ENCODE measurements at places on chromosomes 4 and X.

- peak; percentile 83 for DNase-seq
Observed at GRCh38 chr4:113687067-113687718, 74.3 kb downstream of the CAMK2D start.

DNA sequence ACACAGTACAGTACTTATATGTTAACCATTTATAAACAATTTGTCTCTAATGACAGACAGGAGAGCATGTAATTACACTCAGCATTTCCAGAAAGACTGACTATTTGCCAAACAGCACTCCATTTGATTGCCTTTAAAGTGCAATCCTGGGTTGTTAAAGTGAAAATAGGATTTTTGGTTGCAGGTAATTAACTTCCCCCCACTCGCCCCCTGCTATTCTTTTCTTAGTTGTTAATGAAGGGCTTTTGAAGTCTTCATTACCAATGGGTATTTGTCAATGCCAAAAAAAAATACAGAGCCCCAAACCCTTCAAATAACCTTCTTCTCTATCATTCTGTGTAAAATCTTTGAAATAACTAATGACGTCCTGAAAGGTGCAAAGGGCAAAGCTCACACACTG is 825.6 kb downstream of the STPG2 start:
- no peak for DNase-seq

- peak; percentile 23 for DNase-seq
Observed at GRCh38 chrX:40644176-40644575, 3.2 kb downstream of the CXorf38 start.

- no peak for DNase-seq
Observed at GRCh38 chrX:73859622-73860021, 296.6 kb downstream of the CHIC1 start.

DNA sequence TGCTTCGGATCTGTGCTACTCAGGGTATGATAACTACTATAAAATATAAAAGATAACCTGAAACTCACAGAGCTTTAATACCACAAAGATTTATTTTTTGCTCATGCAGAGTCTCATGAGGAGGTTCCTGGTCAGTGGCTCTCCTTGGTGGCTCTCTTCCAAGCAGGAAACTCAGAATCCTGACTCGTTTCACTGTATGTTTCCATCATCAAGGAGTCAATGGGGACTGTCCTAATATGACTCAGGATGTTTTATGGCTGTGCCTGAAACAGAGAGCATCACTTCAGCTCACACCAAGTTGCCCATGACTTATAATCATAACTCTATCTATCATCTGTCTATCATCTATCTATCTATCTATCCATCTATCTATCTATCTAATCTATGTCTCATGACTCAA is 620.8 kb upstream of the NR3C2 start:
- peak; percentile 12 for DNase-seq

DNA sequence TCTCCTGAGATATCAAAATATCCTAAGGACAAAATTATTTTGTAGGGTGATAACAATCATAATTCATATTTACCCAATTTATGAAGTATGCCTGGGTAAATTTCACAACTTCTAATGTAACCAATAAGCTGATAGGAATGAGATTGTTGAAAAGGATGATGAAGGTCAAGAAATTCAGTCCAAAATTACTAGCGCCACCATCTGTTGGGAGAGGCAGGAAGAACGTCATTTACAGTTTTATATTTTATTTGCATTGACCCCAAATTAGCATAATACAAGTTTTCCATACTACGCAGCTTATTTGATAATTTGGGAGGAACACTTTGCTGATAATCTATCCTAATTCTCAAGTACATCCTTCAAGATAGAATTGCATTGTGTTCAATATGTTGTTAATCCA is 78.7 kb downstream of the ATP8A1 start:
- DNase-seq: no peak

GRCh38 chr4:41660352-41660751 is 88.2 kb downstream of the PHOX2B start:
- no peak for DNase-seq
